ENCODE measurements at places on chromosomes 7 and 10.

- no peak for DNase-seq
These were observed 172.2 kb downstream of the RTKN2 start for GRCh38 chr10:62096256-62096933.

GRCh38 chr10:4671451-4672145 is 154.4 kb upstream of the AKR1E2 start:
- DNase-seq, result no peak

DNA sequence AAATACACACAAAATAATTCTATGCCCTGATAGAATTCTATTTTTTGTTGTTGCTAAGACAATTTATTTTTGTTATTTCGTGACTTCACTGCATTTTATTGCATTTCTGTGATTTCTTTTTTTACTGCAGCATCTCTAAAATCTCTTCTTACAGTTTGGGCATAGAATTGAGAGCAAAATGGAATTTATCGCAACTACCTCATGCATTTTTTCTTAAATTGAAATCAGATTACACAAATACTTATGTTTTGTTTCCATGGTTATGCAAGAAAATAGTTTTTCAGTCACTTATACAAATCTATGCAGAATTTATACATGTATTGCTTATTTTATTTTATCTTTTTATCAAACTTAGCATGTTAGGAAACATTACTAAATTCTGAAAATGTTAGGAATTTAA is 781.8 kb upstream of the LRRTM3 start:
- no peak for DNase-seq

GRCh38 chr10:22536620-22537019 is 177.8 kb downstream of the PIP4K2A start:
- no peak for DNase-seq

DNA sequence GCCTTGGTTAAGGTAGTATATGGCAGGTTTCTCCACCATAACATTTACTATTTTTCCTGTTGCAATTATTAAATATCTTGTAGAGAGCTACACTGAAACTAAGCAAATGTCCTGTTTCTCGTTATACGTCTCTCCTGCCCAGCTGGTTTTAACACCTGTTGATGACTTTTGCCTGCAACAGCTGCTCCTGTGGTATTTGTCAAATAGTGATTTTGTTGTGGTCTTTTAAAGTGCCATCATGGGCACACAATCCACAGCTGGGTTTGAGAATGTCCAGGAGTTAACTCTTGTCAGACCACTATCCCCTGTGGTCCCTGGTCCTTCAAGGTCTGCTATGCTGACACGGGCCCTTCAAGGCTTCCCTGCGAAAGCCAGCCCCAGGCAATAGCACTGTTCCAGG is 24.9 kb upstream of the SEC61G start:
- DNase-seq, result no peak

DNA sequence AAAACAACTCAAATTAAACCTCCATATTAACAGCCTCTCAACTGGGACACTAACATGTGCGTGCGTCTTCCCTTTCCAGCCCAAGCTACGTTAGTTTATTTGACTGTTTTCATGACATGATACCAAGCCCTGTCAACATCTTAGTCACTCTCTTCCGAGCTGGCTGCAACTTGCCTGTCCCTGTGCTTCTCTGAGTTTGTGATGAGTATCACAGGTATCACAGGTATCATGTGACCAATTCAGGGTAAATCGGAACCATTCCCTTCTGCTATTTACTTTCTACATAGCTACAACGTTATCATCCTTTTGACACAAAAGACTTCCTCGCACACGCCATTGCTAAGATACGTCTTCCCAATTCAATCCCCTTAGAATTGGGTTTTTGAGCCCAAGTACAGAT is 70.2 kb downstream of the CAV1 start:
- DNase-seq, result no peak

- DNase-seq, result no peak
These were observed 74.6 kb downstream of the ATRNL1 start for GRCh38 chr10:115167751-115168150.

- DNase-seq, result no peak
These were observed 23.5 kb downstream of the NACAD start for GRCh38 chr7:45065031-45065995.

DNA sequence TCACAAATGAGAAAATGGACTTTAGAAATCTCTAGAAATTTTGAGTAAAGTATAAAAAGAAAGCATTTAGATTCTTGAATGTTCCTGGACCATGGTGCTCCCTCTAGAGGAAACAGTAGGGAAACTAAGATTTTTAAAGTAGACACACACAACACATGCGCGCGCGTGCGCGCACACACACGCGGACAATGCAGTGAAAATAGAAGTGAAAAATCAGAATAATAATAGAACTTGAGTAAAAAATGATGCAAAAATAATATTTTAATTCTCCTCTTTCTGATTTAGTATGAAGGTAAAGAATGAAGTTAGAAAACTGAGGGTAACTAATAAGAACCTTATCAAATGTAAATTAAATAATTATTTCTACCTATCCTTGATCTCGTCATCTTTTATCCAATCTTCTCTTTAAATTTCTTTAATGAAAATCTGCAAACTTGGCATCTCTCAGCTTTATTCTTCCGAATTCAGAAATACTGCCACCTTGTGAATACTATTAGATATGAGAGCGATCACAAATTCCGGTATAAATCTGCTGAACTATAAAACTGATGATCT is 117.0 kb upstream of the AMPH start:
- DNase-seq, result no peak

- DNase-seq, result no peak
These were observed 134.4 kb downstream of the ADRA2A start for GRCh38 chr10:111211241-111211640.
